Central memory CD4-positive, alpha-beta T cell (primary cell): ENCODE measurements at places on chromosomes 7 and 10.

GRCh38 chr10:69057261-69057950, 30.5 kb upstream of the SRGN start:
- no peak for DNase-seq

DNA sequence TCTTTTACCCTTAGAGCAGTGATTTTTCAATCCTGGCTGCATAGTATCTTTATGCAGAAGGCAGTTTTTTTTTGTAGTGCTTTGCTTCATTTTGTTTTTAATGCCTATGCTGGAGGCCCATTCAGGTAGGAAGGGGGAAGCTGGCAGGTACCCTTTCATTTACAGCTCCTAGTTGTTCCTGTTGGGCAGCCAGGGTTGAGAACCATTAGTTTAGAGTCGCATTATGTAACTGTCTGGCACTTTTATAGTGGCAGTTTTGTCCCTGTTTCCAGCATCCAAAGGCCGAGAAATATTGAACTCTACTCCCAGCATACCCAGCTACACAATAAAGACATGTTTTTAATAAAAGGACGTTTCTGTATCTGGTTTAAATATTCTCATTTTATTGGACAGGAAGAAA, 110.6 kb downstream of the CCDC3 start:
- no peak for DNase-seq

- no peak for DNase-seq
Observed at GRCh38 chr7:1227814-1228544, 4.7 kb upstream of the UNCX start.

GRCh38 chr10:14758994-14759664, 15.6 kb downstream of the FAM107B start:
- DNase-seq: no peak

- DNase-seq: no peak
Observed at GRCh38 chr7:152751449-152752141, 8.0 kb upstream of the ACTR3B start.

GRCh38 chr7:152643979-152644559, 31.9 kb downstream of the XRCC2 start:
- DNase-seq: no peak

DNA sequence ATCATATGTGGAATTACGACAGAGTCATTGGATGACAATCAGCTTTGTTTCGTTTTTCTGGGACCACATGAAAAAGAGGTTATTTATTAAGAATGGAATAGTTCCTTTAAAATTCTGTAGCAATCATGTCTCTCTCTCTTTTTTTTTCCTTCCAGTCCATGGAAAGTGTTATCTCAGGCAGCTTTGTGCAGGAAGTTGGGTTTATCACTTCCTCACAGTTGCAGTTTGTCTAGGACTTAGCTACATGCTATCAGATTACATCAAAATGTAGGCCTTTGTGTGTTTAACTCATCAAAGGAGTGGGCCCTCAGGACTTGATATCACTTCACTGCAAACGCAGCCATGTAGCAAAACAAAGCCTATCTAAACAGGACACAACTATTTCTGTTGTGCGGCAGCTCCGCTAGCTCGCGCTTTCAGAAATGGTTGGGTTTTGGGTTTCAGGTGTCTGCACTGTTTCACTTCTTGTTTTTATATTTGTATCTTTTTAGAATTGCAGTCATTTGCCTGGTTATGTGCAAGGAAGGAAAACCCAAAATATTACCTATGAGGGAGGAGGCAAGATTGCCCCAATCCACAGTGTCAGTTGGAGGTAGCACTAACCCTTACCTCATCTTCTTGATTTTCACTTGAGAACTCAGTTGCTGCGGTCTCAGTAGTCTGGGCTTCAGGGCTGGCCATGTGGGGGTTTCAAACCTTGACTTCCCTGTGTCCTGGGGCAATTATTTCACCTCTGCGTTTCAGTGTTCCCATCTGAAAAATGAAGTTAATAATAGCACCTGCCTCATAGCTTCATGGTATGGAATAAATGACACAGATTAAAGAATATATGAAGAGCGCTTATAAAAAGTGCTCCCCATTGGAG, 66.7 kb downstream of the HHEX start:
- DNase-seq: no peak

DNA sequence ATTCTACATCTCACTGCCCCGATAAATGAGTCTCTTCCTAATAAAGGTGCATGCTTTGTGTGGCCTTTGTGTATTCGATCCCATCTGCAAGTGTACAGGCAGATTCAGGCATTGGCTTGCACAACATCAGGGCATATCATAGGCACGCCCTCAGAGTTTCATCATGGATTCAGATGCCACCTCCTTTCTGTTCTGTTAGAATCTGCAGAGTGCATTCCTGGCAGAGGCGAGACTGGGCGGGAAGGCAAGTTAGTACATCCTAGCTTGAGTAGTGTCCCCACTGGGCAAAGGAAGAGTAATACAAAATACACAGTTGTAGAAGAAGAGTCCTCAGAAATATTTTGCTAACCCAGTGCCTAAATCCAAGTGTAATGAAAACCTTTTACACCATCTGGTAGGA, 346.5 kb upstream of the GALNT17 start:
- no peak for DNase-seq

DNA sequence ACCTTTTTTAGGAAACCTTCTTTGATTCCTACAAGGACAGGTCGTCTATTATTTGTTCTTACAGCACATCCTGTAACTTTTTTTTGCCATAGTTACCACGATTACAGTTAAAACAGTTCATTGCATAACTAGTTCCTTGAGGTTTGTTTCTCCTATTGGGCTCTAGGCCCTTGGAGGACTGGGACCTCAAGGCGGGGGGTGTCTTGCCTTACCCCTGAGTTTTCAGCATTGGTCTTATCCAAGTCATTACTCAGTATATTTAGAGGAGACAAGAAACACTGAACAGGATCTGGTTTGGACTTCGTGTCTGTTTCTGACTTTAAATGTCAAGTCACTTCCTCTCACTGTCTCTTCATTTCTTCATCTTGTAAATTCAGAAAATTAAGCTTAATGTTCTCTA, 369.8 kb downstream of the SDK1 start:
- no peak for DNase-seq

- no peak for DNase-seq
Observed at GRCh38 chr10:26217396-26218086, 967 bp downstream of the GAD2 start.

DNA sequence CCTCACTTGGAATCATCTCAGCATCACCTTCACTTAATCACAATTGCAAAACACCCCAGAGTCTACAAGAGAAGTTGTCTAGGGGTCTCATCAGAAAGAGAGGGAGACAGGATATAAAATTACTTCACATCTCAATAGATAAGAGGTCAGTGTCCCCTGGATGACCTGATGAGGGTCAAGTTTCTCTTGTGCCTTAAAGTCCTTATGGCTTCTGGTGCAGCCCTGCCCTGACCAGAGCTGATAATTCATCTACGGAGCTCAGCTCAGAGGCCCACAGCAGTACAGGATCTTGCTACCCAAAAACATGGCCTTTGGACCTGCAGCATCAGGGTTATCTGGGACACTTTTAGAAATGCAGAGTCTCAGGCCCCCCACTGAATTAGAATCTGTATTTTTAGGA, 111.1 kb upstream of the GLI3 start:
- no peak for DNase-seq

DNA sequence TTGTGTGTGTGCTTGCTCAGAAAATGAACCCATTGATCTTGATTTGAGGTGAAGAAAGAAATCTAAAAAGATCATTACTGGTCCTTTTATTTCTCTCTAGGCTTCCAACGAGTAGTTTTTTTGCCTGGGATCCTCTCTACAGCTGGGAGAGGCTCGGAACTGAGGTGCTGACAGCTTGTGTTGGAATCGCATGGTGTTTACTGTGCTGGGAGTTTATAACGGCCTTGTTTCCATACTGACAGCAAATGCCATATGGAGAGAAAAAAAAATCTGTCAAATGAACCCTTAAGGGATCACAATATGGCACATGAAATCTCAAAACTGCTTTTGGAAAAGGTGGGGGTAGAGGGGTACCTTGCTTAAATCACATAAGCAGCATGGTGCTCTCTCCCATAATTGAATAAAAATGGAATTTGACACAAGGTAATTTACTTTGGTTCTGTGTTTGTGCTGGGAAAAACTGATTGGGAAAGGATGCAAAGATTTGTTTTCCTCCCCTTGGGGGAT, 165.0 kb downstream of the RGS10 start:
- no peak for DNase-seq

GRCh38 chr10:71697938-71698709, 21.5 kb downstream of the C10orf105 start:
- DNase-seq: peak; percentile 10

- DNase-seq: peak; percentile 70
Observed at GRCh38 chr10:6583447-6583846, 3.4 kb upstream of the PRKCQ start.

DNA sequence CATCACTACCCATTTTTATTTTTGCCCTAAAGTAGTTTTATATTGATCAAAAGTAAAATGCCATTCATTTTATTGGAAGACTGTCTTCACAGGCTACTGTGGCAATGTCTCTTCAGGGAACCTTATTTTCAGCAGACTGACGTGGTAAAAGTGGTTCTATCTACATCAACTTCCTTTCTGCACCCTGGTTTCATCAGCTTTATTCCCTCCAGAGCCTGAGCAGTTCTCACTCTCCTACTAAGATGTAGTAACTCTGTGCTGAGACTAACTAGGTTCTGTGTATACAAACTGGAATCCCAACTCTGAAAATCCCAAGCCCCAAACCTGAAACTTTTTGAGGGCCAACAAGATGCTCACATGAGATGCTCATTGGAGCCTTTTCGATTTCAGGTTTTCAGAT, 155.3 kb downstream of the SFMBT2 start:
- no peak for DNase-seq

DNA sequence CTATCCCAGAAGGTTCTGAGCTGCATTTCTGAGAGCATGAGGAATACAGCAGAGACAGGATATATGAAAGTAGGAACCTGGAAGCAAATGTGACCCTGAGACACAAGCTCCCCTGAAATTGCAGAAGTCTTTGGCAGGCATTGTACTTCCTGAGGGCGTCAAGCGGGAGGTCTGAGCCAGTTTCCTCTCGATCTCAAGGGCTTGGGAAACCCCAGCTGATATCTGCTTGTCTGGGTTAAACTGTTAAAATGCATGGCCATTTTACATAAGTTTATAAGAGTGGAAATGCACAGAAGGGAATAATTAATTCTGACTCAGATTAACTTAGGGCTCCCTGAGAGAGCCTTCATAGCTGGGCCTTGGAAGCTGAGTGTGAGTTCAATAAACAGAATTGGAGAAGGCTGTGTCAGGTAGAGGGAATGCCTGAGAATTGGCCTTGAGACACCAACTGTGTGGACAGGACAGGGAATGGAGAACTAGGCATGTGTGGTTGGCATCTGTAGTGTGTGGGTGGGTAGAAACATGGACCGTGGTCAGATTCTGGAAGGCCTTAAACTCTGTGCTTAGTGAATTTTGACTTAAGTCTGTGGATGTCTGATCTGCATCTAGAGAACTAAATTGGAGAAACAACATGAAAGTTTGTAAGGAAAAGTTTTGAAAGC, 53.3 kb downstream of the WIPF3 start:
- DNase-seq: no peak

- no peak for DNase-seq
Observed at GRCh38 chr7:132386201-132386681, 190.0 kb downstream of the PLXNA4 start.

DNA sequence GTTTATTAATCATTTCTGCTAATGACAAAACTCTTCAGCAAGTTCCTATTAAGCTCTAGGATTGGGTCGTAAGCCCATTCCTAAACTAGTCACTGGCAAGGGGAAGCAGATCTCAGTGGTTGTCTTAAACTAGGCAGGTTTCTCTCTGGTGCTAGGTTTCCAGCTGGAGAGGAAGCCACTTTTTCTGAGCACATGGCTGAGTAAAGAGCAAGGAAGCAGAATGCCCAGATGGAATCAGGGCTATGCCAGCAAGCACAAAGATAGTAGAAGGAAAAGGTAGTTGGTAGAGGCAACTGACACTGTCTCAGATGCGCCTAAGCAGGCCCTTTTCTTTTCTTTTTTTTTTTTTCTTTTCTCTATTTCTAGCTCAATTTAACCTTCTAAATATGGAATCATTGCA, 224.9 kb downstream of the EXOC4 start:
- DNase-seq: no peak

DNA sequence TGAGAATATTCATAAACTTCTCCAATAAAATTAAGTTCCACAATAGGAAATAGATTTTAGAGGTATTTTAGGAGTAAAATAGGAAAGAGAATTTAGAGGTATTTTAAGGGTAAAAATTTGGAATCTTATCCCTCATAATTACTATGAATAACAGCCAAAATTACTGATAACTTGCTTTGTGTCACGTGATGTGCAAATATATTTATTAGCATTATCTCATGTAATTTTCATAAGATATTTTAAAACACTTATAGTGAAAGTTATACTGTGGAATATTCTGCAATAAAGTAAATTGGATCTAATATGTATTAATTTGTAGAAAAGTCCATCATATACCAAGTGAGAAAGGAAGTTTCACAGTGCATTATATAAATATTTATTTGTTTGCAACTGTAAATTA, 64.2 kb upstream of the VWDE start:
- no peak for DNase-seq

- DNase-seq: no peak
Observed at GRCh38 chr10:28644647-28645046, 32.7 kb upstream of the BAMBI start.
